SK-MEL-5 (cell line): ENCODE measurements at places on chromosomes 12 and 14. TPM values are rescaled to one million over a fixed set of nuclear protein-coding genes. Genes with fewer than 3 reads are reported as not detected.

Gene CLEC1B
- not detected in 2 replicates for total RNA-seq

Gene LRRC10
- not detected in 2 replicates for total RNA-seq

Gene AKAP5
- 0.13 and 0.16 TPM in 2 replicates for total RNA-seq

DNA sequence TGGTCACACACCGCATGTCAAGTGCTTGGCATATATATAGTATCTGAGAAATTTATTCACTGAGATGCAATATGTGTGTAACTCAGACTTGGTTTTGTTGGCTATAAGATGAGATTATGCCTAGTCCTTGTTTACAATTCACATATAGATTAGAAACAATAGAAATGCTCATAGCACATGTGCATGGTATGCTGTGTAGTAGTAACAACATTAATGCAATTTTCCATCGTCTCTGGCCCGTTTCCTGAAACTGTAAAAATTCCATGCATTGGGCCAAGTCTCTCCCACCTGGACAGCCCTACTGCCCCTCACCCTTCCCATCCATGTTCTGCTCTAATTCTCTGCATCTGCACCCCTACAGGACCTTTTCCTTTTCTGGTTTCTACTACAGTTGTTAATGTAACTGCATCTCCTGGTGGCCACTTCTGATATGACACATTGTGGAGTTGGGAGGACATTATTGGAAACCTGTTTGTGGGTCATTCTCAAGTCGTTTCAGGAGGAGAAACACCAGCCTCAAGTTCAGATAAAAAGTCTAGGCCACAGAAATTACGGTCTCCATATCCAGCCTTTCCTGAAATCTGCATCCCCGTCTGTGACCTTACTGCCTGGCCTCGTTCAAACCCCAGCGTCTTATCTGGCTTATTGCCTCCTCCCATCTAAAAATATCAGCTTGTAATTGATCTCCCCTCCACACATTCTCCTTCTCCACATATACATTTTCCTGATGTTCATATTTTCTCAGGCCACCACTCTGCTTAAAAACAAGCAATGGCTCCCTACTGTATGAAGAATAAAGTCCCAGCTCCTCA lies 37.5 kb downstream of the EMP1 start:
- DNase-seq, result peak; percentile 81

DNA sequence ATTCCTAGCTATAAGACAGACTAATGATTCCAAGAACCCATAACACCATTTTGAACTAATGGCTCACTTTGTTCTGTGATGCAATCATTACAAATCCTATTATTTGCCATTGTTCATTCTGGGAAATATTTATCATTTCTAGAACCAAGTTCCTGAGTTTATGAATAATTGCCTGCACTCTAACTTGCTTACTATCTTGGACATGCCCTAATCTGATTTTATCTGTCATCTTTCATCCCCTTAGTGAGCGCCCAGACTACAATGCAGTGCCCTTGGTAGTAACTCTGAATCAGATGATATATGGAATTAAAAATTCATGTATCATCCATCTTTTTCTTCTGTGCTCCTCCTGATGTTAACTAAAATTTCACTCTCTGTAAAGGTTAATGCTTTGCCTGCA lies 703.1 kb upstream of the MDGA2 start:
- DNase-seq, result no peak

DNA sequence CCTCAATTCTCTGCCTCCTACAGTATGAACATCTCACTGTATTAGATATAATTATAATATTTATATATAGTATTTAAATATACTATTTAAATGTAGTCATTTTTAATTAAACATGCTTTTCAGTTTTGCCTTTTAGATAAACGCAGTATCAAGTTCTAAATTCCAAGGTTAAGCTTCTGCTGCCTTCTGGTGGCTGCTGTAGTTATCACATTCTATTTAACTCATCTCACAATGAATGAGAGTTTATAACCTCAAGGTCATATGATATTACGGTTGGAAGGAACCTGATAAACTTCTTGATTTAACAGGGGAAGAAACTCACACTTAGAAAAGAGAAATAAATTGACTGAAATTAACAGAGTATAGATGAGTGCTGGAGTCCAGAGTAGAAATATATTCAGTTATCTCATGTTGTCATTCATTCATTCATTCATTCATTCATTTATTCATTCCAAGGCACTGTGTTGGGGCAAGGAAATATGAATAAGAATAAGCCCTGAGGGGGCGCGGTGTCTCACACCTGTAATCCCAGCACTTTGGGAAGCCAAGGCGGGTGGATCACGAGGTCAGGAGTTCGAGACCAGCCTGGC lies 31.9 kb downstream of the GUCY2C start:
- DNase-seq, result peak; percentile 74

DNA sequence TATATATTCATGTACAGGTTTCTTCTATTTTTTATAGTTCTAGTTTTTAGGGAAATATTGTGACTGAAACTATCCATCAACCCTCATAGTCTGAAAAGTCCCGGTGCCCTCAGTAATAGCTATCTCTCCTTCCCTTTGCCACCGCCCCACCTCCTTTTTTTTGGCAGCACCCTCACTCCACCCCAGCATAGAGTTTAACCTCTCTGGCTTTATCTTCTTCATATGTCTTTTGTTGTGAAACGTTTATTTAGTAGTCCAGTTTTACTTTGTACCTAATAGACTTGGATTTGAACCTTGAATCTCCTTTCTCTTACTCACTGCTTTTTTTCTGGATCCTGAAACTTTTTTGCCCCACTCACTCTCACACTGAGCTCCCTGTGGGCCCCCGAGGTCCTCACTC lies 109.5 kb downstream of the BBS10 start:
- no peak for DNase-seq

- no peak for DNase-seq
Observed at GRCh38 chr12:127881371-127882140, 385.4 kb upstream of the TMEM132C start.

- no peak for DNase-seq
Observed at GRCh38 chr12:18261906-18262305, 588 bp downstream of the PIK3C2G start.

DNA sequence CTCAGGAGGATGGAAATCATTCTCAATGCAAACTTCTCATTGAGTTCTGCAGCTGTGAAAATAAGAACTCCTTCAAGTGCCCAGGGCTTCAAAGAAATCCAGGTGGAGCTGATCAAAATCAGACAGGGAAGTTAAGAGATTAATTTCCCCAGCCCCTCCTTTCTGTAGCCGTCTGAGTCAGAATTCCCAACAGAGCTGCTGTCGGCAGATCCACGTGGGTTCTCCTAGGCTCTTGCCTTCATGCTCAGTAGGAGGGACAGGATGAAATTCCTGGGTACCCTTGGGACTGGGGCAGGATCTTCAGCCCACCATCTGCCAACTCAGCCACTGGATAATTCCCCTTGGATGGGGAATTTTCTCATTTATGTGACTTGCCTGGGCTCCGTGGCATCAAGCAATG lies 13.3 kb downstream of the TGFB3 start:
- no peak for DNase-seq

DNA sequence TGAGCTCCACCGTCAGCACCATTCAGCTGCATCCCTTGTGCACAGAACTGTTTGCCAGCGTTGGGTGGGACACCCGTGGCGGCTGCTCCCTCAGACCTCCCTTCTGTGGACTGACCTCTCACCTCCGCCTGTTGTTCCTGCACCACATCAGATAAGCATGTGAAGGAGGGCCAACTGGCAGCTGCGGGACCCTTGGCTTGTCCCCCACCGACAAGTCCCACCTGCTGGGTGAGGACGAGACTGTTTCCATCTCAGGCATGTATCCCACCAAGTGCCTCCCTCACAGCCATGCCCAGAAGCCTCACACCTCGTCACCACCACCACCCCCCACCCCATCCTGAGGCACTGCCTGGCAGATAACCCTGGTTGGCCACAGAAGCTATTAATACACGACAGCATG lies 18.6 kb upstream of the TEAD4 start:
- no peak for DNase-seq

DNA sequence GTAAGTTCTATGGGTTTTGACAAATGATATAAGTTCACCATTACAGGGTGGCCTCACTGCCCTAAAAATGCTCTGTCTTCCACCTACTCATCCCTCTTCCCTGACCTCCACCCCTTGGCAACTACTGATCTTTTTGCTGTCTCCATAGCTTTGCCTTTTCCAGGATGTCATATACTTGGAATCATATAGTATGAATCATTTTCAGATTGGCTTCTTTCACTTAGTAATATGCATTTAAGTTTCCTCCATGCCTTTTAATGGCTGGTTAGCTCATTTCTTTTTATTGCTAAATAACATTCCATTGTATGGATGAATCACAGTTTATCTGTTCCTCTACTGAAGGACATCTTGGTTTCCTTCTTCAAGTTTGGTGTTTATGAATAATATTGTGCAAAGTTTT lies 14.0 kb upstream of the PEX5 start:
- DNase-seq, result no peak

DNA sequence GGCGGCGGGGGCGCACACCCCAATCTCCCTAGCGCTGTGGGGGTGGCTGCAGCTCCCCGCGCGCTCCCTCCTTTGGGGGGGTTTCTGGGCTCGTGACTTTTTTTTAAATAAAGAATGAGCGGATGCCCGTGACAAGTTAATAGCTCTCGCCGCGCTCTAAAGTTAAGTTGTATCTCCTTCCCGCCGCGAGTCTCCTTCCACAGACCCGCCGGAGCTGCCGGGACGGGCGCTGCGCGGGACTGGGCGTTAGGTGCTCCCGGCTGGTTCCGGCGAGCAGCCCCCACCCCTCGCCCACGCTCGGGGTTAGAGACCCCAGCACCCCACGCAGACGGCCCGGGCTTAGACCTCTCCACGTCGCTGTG lies 82.6 kb upstream of the HMGA2 start:
- peak; percentile 48 for DNase-seq
